ENCODE measurements at places on chromosomes 2 and 18.

DNA sequence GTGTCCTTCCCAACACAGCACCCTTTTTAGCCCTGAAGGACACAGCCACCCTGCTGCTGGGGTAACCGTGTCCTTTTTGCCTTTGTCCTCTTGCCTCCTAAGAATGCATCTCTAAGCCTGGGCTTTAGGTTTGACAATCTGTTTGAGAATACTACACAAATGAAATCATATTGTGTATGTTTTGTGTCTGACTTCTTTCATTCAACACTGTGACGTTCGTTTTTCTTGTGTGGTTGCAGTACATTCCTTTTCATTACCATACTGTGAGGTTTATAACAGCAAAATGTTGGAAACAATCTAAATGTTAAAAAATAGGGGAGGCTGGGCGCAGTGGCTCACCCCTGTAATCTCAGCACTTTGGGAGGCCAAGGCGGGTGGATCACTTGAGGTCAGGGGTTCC is 11.2 kb downstream of the ASPRV1 start:
- DNase-seq = no peak

DNA sequence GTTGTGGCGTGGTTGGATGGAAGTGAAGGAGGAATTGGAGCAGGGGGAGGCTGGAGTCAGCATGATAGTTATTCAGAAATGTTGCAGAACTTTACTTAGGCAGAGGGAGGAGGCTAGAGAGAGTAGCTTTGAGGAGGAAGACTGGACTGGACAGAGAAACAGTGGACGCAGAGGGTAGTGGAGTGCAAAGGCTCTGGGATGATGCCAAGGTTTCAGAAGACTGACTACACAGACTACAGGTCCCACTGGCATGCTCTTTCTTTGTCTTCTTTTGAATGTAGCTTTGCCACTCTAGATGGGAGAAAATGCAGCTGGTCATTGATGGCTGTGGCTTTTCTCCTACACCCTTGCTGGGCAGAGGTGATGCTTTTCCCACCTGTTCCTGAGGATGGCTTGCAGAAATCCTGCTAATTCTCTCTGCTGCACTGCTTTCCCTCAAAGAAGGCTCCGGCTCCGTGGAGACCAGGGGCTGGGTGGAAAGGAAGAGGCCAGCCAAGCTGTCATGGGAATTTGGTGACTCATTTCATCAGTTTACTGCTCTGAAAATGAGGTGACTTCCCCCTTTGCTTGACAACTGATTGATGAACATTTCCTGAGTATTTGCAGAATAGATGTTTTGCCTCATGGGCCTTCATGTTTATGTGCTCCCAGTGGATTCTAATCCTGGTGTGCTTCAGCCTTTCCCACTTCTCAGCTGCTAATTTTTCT is 42.4 kb downstream of the MEIS1 start:
- no peak for DNase-seq

DNA sequence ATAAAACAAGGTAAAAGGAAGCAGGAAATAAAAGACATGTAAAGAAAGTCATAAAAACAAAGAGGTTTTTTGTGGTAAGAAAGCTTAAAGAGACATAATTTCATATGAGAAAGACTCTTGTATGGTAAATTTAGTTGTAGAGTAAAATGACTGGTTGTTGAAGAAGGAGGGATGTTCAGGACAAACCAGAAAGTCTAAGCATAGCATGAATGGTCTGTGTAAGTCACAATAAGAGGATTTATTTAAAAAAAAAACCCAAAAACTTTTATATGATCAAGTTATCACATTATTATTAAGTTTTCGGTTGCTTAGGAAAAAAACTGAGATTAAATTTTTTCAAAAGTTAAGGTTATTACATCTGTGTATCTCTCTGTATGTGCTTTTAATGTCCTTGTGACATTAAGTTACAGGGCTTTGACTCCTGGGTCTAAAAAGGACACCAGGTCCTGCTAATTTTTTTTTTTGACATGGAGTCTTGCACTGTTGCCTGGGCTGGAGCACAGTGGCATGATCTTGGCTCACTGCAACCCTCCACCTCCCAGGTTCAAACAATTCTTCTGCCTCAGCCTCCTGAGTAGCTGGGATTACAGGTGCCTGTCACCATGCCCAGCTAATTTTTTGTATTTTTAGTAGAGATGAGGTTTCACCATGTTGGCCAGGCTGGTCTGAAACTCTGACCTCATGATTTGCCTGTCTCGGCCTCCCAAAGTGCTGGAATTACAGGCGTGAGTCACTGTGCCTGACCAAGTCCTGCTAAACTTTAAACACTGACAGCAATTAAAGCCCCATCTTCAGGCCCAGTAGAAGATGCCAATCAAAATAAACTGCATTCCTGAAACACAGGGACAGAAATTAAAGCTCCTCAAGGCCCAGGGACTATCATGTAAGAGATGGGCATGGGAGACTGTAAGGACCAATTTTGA is 14.2 kb upstream of the OXER1 start:
- DNase-seq = no peak

GRCh38 chr2:24058564-24059271 is 9.2 kb downstream of the FKBP1B start:
- no peak for DNase-seq

GRCh38 chr2:133377021-133377481 is 191.2 kb downstream of the NCKAP5 start:
- no peak for DNase-seq

Measured in nucleus accumbens (tissue), 56 donors.